AG04449 (cell line): ENCODE measurements at places on chromosomes 13 and 19.

DNA sequence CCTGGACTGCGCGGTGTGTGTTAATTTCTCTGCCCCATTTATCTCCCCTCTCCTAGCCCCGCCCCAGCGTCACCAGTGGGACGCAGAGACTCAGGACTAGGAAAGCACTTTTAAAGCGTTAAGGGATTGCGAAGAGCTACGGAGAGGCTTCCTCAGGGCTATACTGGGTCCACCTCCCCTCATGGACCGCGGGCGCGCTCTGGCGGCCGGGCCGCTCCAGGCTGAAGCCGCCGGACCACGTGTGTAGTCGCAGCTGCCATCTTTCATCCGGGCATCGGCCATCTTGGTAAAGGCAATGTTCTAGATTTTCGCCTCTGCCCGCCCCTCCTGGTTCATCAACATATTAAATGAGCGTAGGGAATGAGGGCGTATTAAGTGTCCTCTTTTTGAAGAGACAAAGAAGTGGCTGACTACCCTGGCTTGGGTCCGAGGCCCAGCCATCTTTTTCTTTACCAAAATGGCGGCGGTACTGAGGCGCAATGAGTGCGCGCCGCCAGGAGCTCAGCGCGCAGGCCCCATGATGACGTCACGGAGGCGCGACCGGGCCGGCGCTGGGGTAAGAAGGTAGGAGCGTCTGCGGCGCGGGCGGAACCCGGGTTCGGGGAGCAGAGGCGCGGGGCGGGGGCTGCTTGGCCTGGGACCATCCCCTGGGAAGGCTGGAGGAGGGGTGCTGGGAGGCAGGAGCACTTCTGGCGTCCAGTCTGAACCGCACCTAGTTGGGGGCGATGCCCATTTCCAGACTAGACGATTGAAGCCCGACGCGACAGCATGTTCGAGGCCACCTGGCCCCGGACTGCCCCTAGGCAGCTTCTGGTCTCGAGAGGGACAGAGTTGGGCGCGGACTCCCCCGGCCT lies at the start of gene CCDC124:
Gene CCDC124 (plus strand): TSS at position 531 of the 854 bp plus-strand sequence. CDS start 3,406 bp downstream, outside the sequence.
- peak; percentile 38 for DNase-seq

- DNase-seq = no peak
Measured at GRCh38 chr19:43723588-43723987, 7.7 kb downstream of the IRGC start.

GRCh38 chr13:26485288-26485687 lies 72.2 kb upstream of the WASF3 start:
- no peak for DNase-seq

- no peak for DNase-seq
Measured at GRCh38 chr13:110868720-110869119, 46.1 kb downstream of the ANKRD10 start.

GRCh38 chr19:54271106-54271505 lies 9.8 kb downstream of the LILRB2 start:
- DNase-seq = no peak

- DNase-seq = no peak
Measured at GRCh38 chr13:26942184-26942583, 181.6 kb upstream of the GPR12 start.
